NCI-H2081 treated with DMSO at 0.1 percent for 48 hours (cell line): ENCODE measurements at places on chromosomes 6 and 20.

GRCh38 chr6:2426561-2427340 lies 181.3 kb upstream of the GMDS start:
- no peak for DNase-seq

GRCh38 chr20:56801971-56802755 lies 173.1 kb downstream of the TFAP2C start:
- no peak for DNase-seq

DNA sequence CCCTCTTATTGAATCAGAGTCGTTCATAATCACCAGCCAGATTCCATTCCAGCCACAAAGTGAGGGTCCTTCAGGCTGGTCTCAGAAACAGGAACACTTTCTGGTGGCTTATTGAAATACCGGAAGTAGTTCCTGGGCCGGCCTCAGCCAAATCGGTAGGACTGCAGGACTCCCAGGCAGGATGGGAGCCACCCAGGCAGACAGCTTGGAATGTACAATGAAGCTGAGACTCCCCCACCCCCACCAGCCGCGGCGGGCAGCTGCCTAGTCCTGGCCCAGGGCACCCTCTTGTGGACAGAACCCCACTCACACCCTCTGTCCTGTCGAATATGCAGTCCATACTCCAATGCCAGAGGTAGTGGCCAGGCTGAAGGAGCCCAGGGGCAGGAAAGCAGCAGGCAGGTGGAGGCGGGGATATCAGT lies 43.8 kb downstream of the MDFI start:
- DNase-seq, result no peak

- no peak for DNase-seq
These were observed 33.5 kb upstream of the GCLC start for GRCh38 chr6:53578371-53578770.

DNA sequence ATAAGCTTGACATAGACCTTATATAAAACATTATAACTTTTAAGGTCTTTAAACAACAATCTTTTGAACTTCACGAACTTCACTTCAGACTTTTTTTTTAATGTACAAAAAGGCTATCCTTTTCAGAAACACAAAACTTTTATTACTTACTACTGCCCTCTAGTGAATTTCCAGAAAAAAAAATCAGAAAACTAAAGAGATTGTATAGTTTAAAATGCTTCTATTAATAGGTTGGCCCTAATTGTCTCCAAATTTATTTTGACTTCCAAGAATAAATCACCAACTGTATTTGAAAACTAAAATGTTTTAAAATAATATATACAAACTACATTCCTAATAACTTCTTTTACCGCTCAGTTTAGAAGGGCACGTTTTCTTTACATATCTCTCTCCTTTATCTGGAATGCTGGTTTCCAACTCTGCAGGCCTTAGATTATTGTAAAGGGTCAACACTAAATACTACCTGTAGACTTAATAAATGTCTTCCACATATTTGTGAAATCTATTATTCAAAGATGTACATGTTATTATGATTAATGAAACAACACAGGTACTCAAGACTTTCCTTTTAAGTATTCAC lies 66.8 kb downstream of the LMBRD1 start:
- no peak for DNase-seq

- DNase-seq, result no peak
These were observed 70.2 kb downstream of the RIN2 start for GRCh38 chr20:19828232-19828631.

- DNase-seq, result no peak
These were observed 365.2 kb upstream of the JARID2 start for GRCh38 chr6:14880677-14881076.

DNA sequence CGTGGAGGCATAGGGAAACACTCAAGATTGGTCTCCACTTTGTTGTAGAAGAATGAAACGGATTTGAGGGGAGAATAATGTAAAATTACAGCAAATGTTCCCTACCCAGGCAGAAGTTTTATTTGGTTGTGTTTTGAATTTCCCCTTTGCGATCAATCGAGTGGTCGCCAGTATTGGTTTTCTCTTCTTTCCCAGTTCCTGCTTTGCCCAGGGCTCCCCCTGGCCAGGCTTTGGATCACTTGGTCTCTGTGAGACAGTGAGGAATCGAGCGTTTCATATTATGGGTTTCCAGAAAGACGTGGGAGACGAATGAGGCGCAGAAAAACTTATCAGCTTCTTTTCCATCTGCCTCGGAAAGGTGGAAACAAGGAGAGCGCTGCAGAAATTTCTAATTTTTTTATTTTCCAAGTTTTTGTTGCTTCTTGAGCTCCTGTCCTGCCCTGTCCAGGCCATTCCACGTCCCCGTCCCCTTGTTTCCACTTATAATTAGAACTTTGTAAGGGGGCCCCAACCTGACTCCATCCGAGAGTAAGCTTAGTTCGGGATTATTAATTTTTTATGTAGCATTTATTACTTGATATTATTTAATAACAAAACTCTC lies 7.5 kb upstream of the TBX18 start:
- DNase-seq, result no peak

DNA sequence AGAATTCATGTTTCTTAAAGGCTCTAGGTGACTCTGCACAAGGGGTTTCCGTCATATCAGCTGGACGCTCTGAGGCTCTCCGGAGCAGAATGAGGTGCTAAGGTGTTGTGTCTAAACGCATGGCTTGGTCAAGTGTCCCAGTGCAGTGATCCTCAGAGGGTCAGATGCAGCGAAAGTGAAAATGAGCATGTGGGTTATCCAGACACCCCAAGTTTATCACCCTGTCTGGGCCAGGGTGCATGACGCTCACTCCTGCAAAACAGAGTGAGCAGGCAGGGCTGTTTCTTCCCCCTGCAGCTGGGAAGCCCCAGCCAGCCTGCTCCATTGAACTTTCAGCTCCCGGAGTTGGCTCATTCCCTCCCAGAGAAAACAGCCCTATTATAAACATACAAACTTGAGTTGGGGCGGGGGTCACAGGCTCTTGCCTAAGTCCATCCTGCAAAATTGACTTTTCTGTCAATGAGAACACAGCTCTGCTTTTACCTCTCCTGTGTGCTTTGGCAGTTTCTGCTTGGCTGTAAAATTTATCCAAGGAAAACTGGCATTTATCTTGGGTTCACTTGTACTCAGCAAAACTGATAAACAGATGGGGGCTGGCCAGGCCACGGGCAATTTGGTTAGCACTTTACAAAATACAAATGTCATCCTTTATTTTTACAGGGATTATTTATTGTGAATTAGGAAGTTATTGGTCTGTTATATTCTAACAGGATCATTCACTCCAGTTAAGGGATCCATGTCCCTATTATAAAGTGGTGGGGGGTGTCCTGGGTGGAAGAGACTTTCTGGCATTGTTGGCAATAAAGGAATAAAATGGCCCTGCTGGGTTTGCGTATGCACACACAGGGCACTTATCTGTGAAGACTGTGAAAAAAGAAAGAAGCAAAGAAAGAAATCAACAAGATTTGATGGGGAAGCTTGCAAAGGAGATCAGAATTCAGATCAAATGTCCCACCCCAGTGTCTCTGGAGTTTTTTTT lies 154.9 kb downstream of the FOXA2 start:
- DNase-seq, result no peak

DNA sequence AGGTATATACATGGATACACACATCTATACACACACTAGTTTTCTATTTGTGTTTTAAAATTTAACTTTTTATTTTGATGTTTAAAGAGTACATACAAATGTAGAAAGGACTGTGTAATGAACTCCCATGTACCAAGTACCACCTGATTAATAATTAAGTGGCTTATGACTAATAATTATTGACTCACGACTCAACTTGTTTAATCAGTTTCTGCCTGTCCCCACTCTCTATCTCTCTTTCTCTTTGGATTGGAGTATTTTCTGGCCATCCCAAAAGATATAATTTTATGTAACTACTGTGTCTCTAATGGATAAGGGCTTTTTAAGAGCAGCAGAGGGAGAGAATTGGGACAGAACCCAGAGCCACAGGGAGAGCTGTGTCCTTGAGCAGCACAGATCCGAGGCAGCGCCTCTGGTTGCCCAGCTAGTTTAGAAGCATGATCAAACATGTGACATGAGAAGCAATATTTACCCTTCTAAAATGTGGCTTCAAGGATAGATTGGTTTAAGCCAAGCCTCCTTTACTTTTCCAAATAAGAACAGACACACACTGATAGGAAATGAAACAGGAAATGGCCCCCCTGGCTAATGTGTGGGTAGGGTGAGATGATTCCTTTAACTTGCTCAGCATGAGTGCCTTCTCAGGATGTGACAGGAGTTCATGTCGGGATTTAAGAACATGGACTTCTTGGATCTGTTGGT lies 81.0 kb downstream of the ERMARD start:
- DNase-seq, result no peak

- no peak for DNase-seq
These were observed 33.7 kb downstream of the GJA10 start for GRCh38 chr6:89927791-89928550.

- no peak for DNase-seq
These were observed 308.9 kb downstream of the ZNF217 start for GRCh38 chr20:53284696-53285095.

- DNase-seq, result no peak
These were observed 209.2 kb upstream of the ASCC3 start for GRCh38 chr6:101090281-101090680.

DNA sequence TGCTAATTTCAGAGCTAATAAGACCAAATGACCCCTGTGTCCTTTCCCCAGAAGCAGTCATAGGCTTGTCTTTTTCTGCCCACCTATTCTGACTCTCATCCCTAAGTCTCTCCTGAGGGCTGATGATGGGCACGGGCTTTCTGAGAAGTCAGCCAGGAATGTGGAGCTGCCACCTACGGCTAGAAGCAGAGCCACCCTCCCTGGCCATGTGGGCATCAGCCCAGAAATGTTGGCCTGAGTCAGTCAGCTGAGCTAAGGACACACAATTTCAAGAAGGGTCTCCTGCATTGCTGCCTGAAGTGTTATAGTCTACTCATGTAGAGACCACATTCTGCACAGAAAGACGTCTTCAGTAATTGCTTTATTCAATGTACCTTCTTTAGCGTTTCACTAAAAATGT lies 17.1 kb downstream of the MYLIP start:
- DNase-seq, result no peak

DNA sequence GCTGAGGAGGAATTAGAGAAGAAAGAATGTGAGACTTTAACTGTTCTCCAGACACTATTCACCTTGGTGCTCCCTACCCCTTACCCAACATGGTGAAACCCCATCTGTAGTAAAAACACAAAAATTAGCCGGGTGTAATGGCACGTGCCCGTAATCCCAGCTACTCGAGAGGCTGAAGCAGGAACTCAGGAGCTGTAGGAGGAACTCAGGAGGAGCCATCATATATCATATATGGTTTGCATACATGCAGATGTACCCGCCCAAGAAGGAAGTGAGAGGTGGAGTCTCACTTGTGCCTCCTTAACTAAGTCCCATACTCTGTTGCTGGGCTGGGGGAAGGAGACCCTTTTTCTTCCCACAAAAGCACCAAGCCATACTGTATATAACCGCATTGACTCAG lies 35.5 kb upstream of the ME1 start:
- DNase-seq, result no peak

DNA sequence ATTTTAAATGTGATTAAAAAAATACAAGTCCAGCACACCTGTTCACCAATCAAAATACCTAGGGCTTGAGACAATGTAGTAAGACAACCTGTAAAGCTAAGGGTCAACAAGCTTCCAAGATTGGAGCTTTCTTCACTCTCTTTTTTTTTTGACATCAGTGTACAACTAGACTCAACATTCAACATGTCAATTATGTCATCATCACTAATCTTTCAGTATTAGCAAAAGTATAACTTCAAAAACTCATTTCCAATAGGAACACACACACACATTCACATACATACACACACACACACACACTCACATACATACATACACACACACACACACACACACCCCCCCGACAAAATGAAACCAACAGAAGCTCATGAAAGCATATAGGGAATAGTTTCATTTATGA lies 26.0 kb downstream of the PRKN start:
- DNase-seq, result no peak

DNA sequence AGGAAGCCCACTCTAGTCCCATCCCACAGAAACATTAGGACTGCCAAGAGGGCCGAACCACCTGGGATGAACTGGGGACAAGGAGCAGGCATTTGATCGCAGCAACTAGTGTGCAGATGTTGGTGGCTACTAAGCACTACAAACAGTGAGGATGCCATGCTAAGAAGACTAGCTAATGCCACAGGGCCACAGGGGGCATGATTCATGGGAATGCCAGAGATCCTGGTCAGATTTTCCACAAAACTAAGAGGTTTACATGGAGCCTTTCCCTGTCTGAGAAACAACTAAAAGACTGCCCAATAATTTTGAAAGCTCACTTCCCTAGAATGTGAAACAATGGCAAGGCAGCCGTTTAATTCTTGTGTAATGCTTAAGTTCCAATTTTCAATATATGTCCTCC lies 375.9 kb upstream of the PTCHD4 start:
- DNase-seq, result no peak

DNA sequence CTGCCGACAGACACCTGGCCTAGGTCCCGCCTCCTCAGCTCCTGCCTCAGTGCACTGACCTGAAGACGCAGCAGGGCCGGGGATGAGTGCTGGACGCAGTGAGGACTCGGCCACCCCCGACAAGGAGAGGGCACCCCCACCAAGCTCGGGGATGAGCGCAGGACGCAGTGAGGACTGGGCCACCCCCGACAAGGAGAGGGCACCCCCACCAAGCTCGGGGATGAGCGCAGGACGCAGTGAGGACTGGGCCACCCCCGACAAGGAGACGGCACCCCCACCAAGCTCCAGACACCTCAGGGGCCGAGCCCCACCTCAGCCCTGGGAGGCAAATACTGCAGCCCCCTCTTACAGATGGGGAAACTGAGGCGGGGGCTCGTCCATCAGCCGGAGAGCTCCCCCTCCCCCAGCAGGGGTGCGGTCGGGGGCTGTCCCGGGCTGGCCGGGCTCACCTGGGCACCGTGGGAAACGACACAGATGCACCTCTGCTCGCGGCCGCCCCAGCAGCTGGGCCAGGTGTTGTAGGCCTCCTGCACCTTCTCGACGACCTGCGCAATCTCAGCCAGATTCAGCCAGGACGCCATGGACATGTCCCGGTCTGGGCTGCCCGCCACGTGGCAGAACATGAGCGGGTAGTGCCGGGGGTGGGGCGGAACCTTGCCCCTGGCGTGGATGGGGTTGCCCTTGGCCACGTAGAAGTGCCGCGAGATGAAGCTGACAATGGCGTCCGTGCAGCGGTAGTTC lies 7.5 kb downstream of the HELZ2 start:
- no peak for DNase-seq

DNA sequence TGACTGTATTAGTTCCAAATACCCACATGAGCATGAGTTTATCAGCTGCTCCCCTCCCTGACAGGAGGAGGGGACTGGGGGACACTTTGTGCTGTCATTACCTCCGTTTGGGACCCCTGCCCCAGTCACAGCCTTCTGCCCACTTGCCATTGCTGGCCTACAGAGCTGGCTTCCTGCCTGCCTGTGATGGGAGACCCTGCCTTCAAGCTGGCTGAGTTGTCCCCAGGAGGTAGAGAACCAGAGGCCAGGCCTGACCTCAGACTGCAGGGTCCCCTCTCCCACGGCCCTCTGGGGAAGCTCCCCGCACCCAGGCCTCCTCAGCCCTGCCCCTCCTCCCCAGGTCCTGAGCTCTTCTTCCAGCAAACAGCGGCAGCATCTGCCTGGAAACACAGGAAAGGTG lies 105.5 kb downstream of the JPH2 start:
- no peak for DNase-seq

- DNase-seq, result no peak
These were observed 4.8 kb downstream of the BMP7 start for GRCh38 chr20:57261457-57262251.
